AG04450 (cell line): ENCODE measurements at places on chromosomes 2 and 18.

DNA sequence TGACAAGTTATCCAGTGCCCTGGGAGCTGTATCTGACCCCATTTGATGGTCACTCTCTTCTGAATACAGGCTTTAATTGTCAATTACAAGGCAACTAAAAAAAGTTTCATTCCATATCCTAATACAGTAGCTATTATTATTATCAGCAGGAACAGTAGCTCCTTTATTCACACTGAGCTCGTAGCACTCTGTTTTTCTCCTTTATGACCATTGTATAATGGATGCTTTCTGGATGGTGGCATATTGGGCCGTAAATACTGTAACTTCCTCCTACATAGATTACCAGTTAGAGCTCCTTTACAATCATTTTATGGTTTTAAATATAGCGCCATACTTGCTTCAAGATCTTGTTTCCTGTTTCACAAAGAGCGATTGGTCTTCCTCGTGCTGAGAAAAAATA, 1040.3 kb downstream of the TSN start:
- no peak for DNase-seq

DNA sequence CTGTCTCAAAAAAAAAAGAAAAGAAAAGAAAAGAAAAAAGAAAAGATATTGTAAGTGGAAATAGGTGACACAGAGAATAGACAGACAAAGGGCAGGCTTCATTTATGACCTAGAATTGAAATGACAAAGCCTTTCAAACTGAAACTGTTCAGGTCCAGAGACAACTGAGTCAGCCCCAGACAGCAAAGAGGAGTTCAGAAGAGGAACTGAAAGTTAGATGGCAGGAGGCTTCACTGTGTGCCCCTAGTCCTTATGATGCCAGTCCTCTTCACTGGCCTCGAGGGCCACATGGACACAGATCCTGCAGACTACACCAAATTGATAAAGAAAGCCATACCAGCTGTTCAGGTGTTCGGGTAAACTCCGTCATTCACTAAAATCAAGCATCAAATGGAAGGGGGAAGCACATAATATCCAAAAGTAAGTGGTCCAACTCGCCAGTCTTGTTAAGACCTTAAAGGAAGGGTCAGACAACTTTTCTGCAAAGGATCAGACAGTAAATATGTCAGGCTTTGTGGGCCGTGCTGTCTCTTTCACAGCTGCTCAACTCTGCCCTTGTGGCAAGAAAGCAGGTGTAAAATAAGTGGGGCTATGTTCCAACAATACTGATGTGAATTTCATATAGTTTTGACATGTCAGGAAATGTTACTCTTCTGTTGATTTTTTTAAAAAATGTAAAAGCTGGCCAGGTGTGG, 231.9 kb upstream of the MGAT5 start:
- DNase-seq: no peak

DNA sequence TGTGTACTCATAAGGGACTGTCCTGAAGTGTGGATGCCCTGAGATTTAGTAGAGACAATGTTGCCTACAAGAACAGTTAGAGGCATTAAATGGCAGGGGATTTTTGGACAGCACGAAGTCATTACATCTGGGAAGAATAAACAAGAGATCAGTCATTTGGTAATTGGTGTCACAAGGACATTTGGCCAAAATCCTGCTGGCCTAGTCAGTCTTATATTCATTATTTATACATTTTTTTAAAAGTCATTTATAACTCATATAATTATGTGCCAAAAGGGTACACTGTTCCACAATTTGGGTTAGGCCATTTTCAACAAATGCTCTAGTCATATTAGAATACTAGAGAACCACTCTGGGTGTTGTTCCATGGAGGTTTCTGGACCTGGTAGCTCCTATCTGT, 104.7 kb downstream of the LRATD1 start:
- no peak for DNase-seq

GRCh38 chr2:227908266-227909054, 37.0 kb downstream of the DAW1 start:
- DNase-seq: no peak
